Hepatocyte (in vitro differentiated cells): ENCODE measurements at places on chromosomes 11 and 22.

DNA sequence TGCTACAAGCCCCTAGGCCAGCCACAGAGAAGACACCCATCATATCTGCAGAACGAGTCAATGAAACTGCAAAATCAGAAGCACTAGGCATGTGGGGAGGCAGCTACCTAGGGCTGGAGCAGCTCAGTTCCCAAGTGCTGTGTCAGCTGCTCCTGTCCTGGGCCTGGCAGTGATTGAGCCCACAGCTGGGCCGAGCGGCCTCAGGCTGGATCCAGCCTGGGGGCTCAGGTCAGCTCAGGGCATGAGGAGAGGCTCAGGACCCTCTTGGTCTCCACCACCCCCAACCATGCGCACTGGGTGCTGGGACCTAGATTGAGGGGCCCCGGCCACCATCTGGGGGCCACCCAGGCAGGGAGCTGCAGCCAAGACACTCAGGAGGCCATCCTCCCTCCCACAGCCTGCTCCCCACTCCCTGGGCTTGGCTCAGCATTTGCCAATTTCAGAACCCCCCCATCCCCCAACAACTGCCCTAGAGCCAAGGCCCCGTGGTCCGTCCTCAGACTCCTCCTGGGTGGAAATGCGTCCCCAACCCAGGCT lies 2.4 kb upstream of the TNNT3 start:
- H3K4me3 ChIP-seq: no peak overlapping the region
- no peaks in the 10 kb centered on the region for H3K27me3 ChIP-seq
- no peak overlapping the region for H3K27ac ChIP-seq
- DNase-seq: no peak
- no peaks in the 10 kb centered on the region for H3K36me3 ChIP-seq

- DNase-seq: no peak
- no peak overlapping the region for H3K4me3 ChIP-seq
- H3K27ac ChIP-seq: no peak overlapping the region
- H3K36me3 ChIP-seq: no peaks in the 10 kb centered on the region
- no peaks in the 10 kb centered on the region for H3K27me3 ChIP-seq
Measured at GRCh38 chr11:8059030-8059429, 22.0 kb upstream of the TUB start.

DNA sequence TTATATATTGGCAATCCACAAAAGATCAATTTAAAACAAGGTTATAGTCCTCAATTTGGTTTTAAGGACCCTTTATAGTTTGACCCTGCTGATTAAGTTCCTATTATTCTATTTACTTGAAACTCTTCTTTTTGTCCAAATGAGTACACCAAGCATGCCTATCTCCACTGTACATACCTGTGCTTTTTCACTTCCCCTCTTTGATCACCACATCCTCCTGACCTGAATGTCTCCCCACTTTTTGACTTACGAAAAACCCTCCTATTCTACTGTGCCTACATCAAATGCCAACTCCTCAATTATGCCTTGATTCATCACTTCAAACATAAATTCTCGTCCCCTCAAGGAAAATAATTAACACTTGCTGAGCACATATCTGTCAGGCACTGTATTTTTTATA lies 113.5 kb downstream of the SOX6 start:
- no peak for DNase-seq
- no peaks in the 10 kb centered on the region for H3K4me1 ChIP-seq
- H3K36me3 ChIP-seq: no peaks in the 10 kb centered on the region
- no peaks in the 10 kb centered on the region for H3K27me3 ChIP-seq

DNA sequence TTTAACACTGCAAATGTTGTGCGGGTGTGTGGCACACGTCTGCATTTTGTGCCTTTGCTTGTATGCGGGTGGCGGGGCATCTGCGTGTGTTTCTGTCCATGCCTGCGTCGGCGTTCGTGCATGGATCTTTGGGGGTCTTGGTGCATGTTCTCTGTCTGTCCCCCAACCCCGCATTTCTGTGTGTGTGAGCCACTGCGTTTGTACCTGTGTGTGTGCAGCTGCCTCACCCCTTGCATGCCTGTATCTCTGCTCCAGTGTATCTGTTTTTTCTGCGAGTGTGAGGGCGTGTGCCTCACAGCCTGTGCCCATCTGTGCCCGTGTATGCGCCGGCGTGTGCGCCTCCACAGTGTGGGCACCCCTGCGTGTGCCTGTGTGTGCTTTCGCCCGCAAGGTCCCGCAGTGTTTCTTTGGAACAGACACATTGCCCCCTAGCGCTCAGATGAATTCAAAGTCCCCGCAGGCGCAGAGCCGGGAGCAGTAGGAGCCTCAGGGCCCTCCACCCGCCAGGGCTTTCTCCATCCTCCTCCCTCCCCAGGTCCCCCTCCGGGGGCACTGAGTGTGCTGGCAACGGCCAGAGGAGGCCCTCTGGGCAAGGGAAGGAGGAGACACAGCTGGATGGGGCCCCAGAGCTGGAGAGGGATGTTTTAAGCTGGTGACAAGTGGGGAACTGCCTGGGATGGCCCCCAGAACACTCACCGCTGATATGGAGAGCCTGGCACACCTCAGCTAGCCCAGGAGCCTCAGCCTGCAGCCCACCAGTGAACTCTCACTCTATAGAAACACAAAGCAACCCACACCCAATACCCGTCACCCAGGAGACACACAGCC lies 3.1 kb upstream of the MN1 start:
- H3K4me3 ChIP-seq: no peak overlapping the region
- H3K36me3 ChIP-seq: no peaks in the 10 kb centered on the region
- no peak overlapping the region for H3K27ac ChIP-seq
- peak; percentile 86 for DNase-seq
- H3K4me1 ChIP-seq: peaks cover 21% of the 10 kb centered on the region

DNA sequence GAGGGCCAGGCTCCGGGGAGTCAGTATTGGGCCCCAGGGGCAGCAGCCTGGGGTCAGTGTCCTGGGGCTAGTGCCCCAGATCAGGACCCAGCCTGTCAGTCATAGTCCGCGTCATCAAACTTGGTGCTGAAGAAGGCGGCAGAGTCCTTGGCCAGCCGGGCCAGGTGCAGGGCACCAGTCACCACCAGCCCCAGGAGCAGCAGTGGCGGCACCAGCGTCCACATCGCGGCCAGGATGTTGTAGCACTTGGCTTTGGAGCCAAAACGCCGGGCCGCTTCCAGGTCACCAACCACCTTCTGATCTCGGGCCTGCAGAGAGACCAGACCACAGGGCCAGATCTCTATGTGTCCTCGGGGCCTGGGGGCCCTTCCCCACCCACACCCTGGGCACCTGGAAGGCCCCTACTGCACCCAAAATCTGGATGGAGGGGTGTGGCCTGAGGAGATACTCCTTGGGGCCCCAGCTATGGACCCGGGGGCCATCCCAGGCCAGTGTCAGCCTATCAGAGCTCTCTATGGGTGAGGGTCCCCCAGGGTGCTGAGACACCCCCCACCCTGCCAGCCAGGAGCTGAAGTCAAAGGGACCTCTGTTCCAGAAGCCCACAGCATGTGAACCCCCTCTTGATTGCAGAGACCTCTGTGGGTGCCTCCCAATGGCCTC lies 790 bp downstream of the IFITM5 start:
- H3K4me3 ChIP-seq: no peak overlapping the region
- no peaks in the 10 kb centered on the region for H3K36me3 ChIP-seq
- no peaks in the 10 kb centered on the region for H3K27me3 ChIP-seq

- H3K27ac ChIP-seq: peak overlapping the region; percentile 98
- peaks cover 3% of the 10 kb centered on the region for H3K4me1 ChIP-seq
- H3K36me3 ChIP-seq: no peaks in the 10 kb centered on the region
- DNase-seq: peak; percentile 84
- peak overlapping the region; percentile 43 for H3K4me3 ChIP-seq
Measured at GRCh38 chr22:41447435-41448188, 1.0 kb upstream of the TOB2 start.

DNA sequence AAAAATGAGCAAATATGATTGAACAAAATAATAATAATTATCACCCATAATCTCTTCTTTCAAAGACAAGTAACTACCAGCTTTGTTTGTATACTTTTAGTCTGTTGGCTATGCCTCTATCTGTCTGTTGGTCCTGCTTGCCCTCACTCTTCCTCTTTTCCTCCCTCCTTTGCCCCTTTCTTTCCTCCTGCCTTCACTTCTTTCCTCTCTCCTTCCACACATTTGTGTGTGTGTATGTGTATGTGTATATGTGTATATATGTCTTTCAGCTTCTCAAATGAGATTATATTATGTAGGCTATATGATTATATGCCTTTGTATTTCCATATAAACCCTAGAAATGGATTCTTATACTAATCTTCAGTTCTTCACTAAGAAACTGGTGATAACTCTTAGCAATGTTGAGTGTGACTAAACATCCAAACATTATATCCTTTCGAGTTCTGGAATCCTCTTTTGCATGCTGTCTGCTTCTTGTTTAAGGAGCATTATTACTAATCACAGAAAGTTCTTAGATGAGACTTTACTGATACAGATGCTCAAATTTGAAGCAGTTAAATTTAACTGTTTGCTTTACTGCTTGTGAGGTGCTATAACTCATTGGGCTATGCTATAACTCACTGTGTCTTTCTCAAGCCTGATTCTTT lies 219.1 kb downstream of the TMEM135 start:
- no peak overlapping the region for H3K4me3 ChIP-seq
- H3K27ac ChIP-seq: no peak overlapping the region
- H3K36me3 ChIP-seq: no peaks in the 10 kb centered on the region
- no peaks in the 10 kb centered on the region for H3K27me3 ChIP-seq
- H3K4me1 ChIP-seq: peaks cover 6% of the 10 kb centered on the region

- H3K27ac ChIP-seq: no peak overlapping the region
- no peaks in the 10 kb centered on the region for H3K4me1 ChIP-seq
- peaks cover 3% of the 10 kb centered on the region for H3K36me3 ChIP-seq
- no peak for DNase-seq
- H3K27me3 ChIP-seq: no peaks in the 10 kb centered on the region
Measured at GRCh38 chr22:30946354-30946753, 22.2 kb downstream of the MORC2 start.

- H3K4me3 ChIP-seq: peak overlapping the region; percentile 69
- H3K27me3 ChIP-seq: no peaks in the 10 kb centered on the region
- no peaks in the 10 kb centered on the region for H3K36me3 ChIP-seq
- DNase-seq: no peak
Measured at GRCh38 chr11:76382209-76382608, 1.1 kb downstream of the GVQW3 start.

DNA sequence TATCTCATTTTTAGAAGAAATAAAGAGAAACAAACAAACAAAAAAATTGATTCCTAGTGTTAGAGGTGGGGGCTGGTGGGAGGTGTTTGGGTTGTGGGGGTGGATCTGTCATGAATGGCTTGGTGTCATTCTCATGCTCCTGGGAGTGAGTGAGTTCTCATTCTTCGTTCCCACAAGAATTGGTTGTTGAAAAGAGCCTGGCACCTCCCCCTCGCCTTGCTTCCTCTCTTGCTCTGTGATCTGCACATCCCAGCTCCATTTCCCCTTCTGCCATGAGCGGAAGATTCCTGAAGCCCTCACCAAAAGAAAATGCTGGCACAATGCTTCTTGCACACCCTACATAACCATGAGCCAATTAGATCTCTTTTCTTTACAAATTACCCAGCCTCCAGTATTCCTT lies 277.8 kb downstream of the ST3GAL4 start:
- no peak overlapping the region for H3K27ac ChIP-seq
- H3K4me1 ChIP-seq: no peaks in the 10 kb centered on the region
- peaks cover 7% of the 10 kb centered on the region for H3K27me3 ChIP-seq
- H3K4me3 ChIP-seq: no peak overlapping the region
- DNase-seq: no peak

DNA sequence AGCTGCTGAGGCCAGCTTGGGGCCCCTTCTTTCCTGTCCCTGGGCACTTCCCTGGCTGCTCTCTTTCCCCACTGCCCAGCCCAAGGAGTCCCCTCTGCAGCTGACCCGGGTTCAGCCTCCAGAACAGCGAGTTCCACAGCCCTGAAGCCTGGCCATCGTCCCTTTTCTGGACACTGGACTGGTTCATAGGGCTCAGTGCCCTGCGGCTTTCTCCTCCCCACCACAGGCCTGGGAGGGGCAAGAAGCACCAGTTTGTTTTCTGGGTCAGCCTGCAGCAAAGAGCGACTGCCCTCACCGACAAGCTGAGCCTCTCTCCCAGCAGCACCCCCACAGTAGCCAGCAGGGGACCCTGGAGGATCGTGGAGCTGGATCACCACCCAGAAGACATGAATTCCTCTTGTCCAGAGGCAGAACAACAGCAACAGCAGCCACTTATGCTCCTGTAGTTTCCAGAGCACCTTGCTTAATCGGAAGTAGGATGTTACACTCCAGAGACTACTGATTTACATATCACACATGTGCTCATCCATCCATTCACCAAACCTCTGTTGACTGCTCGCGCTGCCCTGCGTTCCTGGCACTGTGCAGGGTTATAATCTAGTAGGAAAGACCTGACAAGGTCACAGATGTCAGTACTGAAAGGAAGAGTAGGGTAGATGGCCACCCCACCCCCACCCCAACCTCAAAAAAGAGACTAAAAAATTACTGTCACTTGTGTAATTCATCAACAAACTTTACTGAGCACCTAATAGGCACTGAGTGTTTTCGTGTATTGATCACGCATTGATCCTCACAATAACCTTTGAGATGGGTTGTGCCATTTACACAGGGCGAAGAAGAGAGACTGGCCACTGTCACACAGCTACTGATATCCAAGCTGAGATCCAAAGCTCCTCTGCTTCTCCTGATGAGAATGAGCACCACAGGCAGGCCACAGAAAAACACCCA lies 13.0 kb upstream of the CXCR5 start:
- peaks cover 12% of the 10 kb centered on the region for H3K4me1 ChIP-seq
- H3K4me3 ChIP-seq: no peak overlapping the region
- no peaks in the 10 kb centered on the region for H3K36me3 ChIP-seq
- no peak for DNase-seq
- H3K27ac ChIP-seq: peak overlapping the region; percentile 91
